ENCODE measurements at places on chromosomes 1 and 21. TPM values are rescaled to one million over a fixed set of nuclear protein-coding genes. Genes with fewer than 3 reads are reported as not detected.
A peak's percentile ranks its signal among the peaks of the same experiment; 100 is the strongest.

DNA sequence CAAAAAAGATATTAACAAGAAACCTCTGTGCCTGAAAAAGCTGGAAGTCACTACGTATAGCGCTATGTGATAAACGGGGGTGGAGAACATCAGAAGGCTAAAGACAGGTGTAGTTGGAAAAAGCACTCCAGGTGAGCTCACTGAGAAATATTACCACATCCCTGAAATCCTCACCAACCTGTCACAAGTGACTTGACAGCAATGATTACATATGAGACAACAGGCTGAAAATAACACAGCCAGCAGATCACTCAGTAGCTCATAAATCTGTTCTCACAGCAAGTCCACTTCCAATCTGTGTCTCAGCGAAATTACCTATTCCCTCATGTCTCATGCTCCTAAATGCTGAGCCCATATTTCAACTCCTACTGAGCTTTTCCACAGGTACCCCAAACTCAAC, 120.5 kb downstream of the UBR4 start:
- peaks cover 3% of the 10 kb centered on the region for H3K4me1 ChIP-seq
- DNase-seq: no peak
- H3K27me3 ChIP-seq: no peaks in the 10 kb centered on the region
- H3K27ac ChIP-seq: no peak overlapping the region
- H3K4me3 ChIP-seq: no peak overlapping the region

DNA sequence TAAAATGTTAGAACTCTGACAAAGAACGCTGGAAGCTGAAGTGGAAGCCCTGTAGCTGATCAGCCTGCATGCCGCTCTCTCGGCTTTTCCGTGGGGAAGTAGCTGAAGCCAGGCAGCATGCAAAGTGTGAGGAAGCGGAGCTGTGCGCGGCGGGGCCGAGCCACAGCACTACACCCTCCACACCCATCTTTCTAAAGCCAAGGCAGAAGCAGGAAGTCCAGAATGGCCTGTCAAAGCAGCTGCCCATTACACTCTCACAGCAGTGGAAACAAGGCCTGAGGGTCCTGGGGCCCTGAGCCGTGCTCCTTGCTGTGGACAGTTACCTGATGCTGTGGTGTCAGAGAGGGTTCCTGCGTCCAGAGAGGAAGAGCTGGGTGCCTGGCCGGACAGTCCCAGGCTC, 69.6 kb downstream of the UBR4 start:
- no peaks in the 10 kb centered on the region for H3K27me3 ChIP-seq
- no peak overlapping the region for H3K4me3 ChIP-seq
- H3K27ac ChIP-seq: no peak overlapping the region
- no peaks in the 10 kb centered on the region for H3K4me1 ChIP-seq
- no peak for DNase-seq

- peak overlapping the region; percentile 95 for H3K27ac ChIP-seq
- H3K4me3 ChIP-seq: peak overlapping the region; percentile 96
- H3K36me3 ChIP-seq: peaks cover 36% of the 10 kb centered on the region
- peaks cover 50% of the 10 kb centered on the region for H3K4me1 ChIP-seq
Measured at GRCh38 chr1:37515185-37516034, 844 bp upstream of the MEAF6 start.

DNA sequence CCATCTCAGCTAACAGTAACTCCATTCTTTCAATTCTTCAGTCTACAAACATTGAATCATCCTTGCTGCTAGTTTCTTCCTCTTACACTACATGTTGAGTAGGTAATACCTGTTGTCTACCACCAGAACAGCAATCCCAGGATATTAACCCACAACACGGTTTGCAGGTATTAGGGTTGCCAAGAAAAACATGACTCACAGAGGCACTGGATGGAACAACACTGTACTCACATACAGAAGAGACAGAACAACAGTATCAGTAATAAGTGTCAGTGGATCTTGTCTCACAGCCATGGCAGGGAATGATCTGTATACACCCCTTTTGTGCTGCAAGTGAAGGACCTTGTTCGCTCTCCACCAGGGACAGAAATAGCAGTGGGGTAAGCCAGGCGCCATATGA, 212.1 kb downstream of the GPR52 start:
- no peak for DNase-seq
- H3K27ac ChIP-seq: no peak overlapping the region
- H3K4me3 ChIP-seq: no peak overlapping the region
- H3K4me1 ChIP-seq: no peaks in the 10 kb centered on the region

SPRR5 gene
- total RNA-seq: not detected

- H3K27me3 ChIP-seq: peaks cover 43% of the 10 kb centered on the region
- H3K36me3 ChIP-seq: no peaks in the 10 kb centered on the region
- DNase-seq: no peak
- peaks cover 25% of the 10 kb centered on the region for H3K4me1 ChIP-seq
Measured at GRCh38 chr1:30909365-30910068, 959 bp upstream of the SDC3 start.

AVPR1B gene
- not detected for total RNA-seq

- no peak overlapping the region for H3K27ac ChIP-seq
Measured at GRCh38 chr1:202311875-202312635, 29.7 kb downstream of the UBE2T start.

- H3K27ac ChIP-seq: no peak overlapping the region
- peaks cover 8% of the 10 kb centered on the region for H3K27me3 ChIP-seq
- H3K4me1 ChIP-seq: no peaks in the 10 kb centered on the region
- no peaks in the 10 kb centered on the region for H3K36me3 ChIP-seq
- DNase-seq: no peak
Measured at GRCh38 chr1:63794939-63795378, 21.1 kb downstream of the ROR1 start.

SCMH1 gene
- total RNA-seq: 30.3 TPM

DNA sequence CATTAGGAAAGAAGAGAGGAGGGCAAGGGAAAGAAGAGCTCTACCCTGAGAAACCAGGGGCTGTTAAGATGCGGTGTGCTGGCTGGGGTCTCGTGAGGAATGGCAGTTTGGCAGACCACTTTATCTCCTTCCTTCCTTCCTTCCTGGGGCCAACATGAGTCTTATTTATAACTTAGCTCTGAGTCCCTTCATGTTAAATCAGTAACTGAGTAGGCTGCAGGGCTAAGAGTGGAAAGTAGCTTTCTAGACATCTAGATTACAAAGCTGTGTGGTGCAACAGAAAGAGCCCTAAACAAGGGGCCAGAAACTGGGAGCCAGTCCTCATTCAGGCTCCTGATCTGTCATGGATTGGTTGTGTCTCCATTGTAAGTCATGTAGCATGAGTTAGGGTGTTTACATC, 135.4 kb upstream of the DUSP10 start:
- no peaks in the 10 kb centered on the region for H3K27me3 ChIP-seq
- DNase-seq: no peak
- H3K27ac ChIP-seq: no peak overlapping the region
- H3K36me3 ChIP-seq: no peaks in the 10 kb centered on the region

- no peak overlapping the region for H3K27ac ChIP-seq
- H3K4me1 ChIP-seq: peaks cover 4% of the 10 kb centered on the region
- no peak overlapping the region for H3K4me3 ChIP-seq
- no peak for DNase-seq
- H3K36me3 ChIP-seq: peaks cover 47% of the 10 kb centered on the region
Measured at GRCh38 chr1:235702412-235702811, 52.8 kb upstream of the GNG4 start.

All from activated CD8-positive, alpha-beta T cell treated with anti-CD3 and anti-CD28 coated beads, Interleukin-2, amount 10 ng/mL, durations not matched to agents 7 days and 5 days (primary cell).